ENCODE measurements at places on chromosomes 12 and 14. TPM values are rescaled to one million over a fixed set of nuclear protein-coding genes. Genes with fewer than 3 reads are reported as not detected.

- DNase-seq: no peak
These were observed 106.2 kb downstream of the SMOC1 start for GRCh38 chr14:69985463-69985862.

DNA sequence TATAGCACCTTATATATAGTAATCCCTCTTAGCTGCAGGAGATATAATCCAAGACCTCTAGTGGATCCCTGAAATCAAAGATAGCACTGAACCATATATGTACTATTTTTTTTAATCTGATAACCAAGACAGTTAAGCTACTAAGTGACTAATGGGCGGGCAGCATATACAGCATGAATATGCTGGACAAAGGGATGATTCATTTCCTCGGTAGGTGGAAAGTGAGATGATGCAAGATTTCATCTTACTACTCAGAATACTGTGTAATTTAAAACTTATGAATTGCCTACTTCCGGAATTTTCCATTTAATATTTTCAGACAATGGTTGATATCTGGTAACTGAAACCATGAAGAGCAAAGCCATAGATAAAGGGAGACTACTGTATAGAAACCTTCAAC lies 36.2 kb downstream of the PRMT8 start:
- no peak for DNase-seq

DNA sequence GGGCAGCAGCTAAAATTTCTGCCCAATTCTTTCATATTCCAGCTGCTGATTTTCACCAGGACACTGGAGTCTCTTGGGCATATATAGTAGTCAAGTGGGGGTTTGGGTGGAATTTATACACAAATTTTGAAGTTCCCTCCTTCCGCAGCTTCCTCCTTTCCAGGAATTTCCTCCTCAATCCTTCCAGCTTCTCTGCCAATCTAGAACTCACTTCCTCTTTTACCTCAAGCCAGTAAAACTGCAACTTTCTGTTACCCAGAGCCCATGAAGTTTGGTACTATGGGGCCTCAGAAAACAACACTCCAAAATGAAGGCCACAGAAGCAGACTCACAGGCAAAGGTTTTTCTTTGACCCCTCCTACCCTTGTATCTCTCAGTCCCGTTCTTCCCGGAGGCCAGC lies 51.7 kb upstream of the G2E3 start:
- no peak for DNase-seq

DNA sequence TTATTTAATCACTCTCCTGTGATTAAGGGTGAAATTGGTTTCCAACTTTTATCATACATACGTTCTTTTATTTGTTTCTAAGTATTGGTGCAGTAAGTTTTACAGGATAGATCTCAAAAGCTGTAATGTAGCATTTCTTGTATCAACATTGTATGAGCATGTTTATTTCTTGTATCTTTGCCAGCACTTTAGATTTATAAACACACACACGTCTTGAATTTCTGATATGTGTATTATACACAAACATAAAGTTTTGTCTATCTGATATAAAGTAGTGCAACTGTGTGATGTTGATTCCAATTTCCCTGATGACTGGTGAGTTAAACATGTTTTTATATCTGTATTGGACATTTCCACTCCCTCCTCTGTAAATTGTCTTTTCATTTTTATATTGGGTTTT lies 134.7 kb downstream of the NOVA1 start:
- no peak for DNase-seq

GRCh38 chr12:27551172-27551840 lies 27.3 kb downstream of the PPFIBP1 start:
- no peak for DNase-seq

Gene TPPP2
- polyA plus RNA-seq: 0.49 TPM

- DNase-seq: no peak
These were observed 22.1 kb downstream of the EIF5 start for GRCh38 chr14:103356024-103356682.

Gene CACNA2D4
- 2.0 TPM for polyA plus RNA-seq

- no peak for DNase-seq
These were observed 884 bp downstream of the CAPRIN2 start for GRCh38 chr12:30753751-30754382.
